ENCODE measurements at places on chromosomes 5 and 9. TPM values are rescaled to one million over a fixed set of nuclear protein-coding genes. Genes with fewer than 3 reads are reported as not detected.

Gene KIAA1958
- 8.0 TPM for total RNA-seq

Gene PNPLA7
- 8.2 TPM for total RNA-seq

Gene SNX18
- total RNA-seq = 37.8 TPM

Gene FGFR4
- 11.8 TPM for total RNA-seq

Gene ADGRV1
- total RNA-seq = 0.66 TPM

Data from sigmoid colon (tissue), 7 donors.